ENCODE measurements at places on chromosomes 1 and 21. TPM values are rescaled to one million over a fixed set of nuclear protein-coding genes. Genes with fewer than 3 reads are reported as not detected.

DNA sequence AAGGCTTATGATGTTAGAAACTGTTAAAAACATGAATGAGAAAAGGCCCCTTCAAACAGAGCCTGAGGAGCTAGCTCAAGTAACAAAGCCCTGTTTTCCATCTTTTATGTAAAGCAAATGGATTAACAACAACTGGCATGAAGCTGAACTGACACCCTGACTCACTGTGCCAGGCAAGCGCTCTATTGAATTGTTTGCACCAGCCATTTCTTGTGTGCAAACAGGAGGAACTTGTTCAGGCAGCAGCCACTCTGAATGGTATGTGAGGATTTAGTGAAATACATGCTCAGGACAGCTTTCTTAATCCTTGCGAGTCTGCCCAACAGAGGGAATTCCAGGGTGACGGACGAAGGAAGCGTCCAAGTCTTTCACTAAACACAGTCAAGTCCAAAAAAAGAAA, 291.1 kb upstream of the ADGRL2 start:
- H3K4me1 ChIP-seq: no peaks in the 10 kb centered on the region
- H3K4me3 ChIP-seq: no peak overlapping the region
- no peak overlapping the region for H3K27ac ChIP-seq
- H3K36me3 ChIP-seq: no peaks in the 10 kb centered on the region

- H3K27ac ChIP-seq: no peak overlapping the region
- H3K36me3 ChIP-seq: no peaks in the 10 kb centered on the region
- H3K4me3 ChIP-seq: no peak overlapping the region
- H3K27me3 ChIP-seq: peaks cover 22% of the 10 kb centered on the region
Measured at GRCh38 chr1:2044510-2045319, 5.5 kb upstream of the PRKCZ start.

- no peak overlapping the region for H3K4me3 ChIP-seq
- DNase-seq: no peak
- no peak overlapping the region for H3K27ac ChIP-seq
- H3K36me3 ChIP-seq: no peaks in the 10 kb centered on the region
- no peaks in the 10 kb centered on the region for H3K27me3 ChIP-seq
Measured at GRCh38 chr1:237976331-237976730, 85.6 kb upstream of the ZP4 start.

DNA sequence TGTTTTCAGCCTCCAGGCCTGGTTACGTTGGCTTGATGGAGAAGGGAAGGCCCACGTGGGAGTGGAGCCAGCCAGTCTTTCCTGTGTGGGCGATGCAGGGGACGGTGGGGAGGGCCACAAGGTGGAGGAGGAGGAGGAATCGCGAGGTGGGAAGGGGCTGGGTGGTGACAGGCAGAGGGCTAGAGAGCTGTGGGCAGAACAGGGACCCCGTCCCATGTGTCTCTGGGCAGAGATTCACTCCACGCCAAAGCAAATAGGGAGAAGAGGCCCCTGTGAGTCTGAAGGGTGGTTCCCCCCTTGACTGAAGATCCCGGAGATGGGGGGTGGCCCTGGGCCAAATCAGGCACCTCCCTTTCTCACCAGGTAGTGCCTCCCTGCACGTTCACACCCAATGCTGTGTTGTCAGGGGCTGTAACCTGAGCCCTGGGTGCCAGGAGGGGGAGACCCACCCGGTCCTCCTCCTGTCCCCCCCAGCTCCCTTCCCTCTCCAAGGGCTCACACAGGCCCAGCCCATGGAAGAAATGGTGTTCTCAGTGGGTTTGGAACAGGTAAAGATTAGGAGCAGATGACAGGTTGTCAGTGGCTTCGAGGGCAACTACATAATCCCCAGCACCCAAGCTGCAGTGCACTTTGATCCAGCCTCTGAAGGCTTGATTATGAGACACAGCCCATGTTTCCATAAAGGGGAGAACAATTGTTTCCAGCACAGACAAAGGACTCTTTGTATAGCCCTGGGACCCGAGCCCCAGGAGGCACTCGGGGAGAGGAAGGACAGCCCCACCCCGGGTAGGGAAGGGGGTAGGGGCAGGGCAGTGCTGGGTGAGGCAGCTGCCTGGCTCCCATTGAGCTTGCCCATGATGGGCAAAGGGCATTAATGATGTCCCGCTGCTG, 37.7 kb upstream of the GPR37L1 start:
- H3K36me3 ChIP-seq: no peaks in the 10 kb centered on the region
- no peaks in the 10 kb centered on the region for H3K27me3 ChIP-seq
- H3K4me3 ChIP-seq: no peak overlapping the region
- H3K27ac ChIP-seq: peak overlapping the region; percentile 44
- peak; percentile 80 for DNase-seq

GRCh38 chr21:34345091-34345871, 18.5 kb upstream of the KCNE2 start:
- no peak overlapping the region for H3K27ac ChIP-seq
- no peak overlapping the region for H3K4me3 ChIP-seq
- H3K36me3 ChIP-seq: no peaks in the 10 kb centered on the region
- H3K4me1 ChIP-seq: no peaks in the 10 kb centered on the region
- no peaks in the 10 kb centered on the region for H3K27me3 ChIP-seq
- DNase-seq: no peak

GRCh38 chr1:200473698-200474371, 64.0 kb upstream of the ZNF281 start:
- peaks cover 26% of the 10 kb centered on the region for H3K4me1 ChIP-seq
- no peak overlapping the region for H3K4me3 ChIP-seq
- no peaks in the 10 kb centered on the region for H3K27me3 ChIP-seq
- H3K27ac ChIP-seq: no peak overlapping the region
- DNase-seq: no peak

DNA sequence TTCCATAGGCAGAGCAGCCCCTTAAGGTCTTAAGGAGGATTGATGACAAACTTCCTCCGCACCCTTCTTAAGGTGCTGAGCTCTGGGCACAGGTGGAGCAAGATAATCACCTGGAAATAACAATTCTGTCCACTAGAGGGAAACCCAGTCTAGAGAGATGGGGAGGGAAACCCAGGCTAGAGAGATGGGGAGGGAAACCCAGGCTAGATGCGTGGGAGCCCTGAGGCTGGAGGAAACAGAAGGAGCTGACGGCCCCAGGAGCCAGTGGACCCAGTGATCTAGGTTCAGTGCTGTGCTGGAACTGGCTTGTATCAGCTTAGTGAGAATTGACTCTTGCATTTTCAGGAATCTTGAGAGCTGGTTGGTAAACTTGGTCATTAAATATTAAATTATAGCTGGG, 17.8 kb upstream of the MYCL start:
- no peaks in the 10 kb centered on the region for H3K27me3 ChIP-seq
- H3K27ac ChIP-seq: no peak overlapping the region
- DNase-seq: peak; percentile 54
- no peaks in the 10 kb centered on the region for H3K36me3 ChIP-seq
- no peaks in the 10 kb centered on the region for H3K4me1 ChIP-seq

The TMEM54 gene
- 102 TPM for total RNA-seq

The FAM167B gene
- 1.6 TPM for total RNA-seq

The LCE1A gene
- not detected for total RNA-seq

Data from PC-9 (cell line).